ENCODE measurements at places on chromosomes 5 and 9.

GRCh38 chr5:152144556-152144955 lies 219.9 kb upstream of the GLRA1 start:
- no peak for DNase-seq

DNA sequence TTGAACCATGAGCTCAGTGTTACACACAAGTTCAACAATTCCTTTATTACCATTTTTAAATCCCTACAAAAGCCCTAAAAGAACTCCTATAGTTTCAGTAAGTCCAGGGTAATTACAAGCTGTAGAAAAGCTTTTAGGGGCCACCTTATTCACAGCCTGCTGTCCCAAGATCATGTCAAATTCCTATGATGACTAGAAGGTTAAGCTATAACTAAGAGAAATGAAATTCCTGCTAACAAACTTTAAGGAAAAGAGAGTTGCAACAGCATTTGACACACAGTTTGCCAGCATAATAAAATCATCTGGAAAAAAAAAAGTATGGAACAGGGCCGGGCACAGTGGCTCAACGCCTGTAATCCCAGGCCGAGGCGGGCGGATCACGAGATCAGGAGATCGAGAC lies 31.5 kb downstream of the TMEM245 start:
- DNase-seq = no peak

DNA sequence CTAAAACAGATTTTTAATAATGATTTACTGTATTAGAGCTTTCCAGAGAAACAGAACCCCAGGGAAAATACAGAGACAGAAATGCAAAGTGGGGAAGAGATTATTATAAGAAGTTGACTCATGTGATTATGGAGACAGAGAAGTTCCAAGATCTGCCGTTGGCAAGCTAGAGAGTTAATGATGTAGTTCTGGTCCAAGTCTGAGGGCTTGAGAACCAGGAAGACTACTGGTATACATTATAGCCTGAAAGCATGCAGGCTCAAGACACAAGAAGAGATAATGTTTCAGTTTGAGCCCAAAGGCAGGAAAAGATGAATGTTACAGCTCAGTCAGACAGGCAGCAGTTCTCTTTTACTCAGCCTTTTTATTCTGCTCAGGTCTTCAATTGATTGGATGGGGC lies 98.8 kb upstream of the NFIL3 start:
- no peak for DNase-seq

DNA sequence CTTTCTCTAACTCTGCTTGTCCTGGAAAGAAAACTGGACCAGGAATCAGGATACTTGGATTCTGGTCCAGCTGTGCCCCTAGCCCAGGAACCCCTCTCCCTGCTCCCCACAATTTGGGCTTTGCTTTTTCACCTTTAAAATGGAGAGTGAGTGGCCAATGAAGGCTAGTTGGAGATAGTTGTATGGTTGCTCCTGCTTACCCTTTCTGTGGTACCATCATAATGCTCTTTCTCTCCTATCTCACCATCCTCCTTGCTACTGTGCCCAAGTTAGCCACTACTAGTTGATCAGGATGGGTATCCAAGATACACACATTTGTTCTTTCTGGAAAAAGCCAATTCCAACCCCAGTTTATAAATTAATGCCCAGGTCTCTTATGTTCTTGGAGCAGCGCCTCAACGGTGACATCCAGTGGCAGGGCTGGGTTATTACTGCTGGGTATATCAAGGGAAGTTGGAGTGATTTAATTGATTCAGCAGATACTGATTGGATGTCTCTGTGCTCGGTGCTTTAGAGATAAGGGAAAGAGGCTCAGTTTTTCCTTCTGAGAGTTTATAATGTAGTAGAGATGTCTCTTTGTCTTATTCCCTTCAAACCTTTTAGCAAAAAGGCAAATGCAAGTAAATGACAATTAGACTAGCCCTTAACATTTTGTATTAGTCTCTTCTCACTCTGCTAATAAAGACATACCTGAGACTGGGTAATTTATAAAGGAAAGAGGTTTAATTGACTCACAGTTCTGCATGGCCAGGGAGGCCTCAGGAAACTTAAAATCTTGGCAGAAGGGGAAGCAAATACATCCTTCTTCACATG lies 38.5 kb downstream of the FAXDC2 start:
- DNase-seq = peak; percentile 65

GRCh38 chr9:92668746-92669526 lies 995 bp downstream of the IPPK start:
- DNase-seq = peak; percentile 25

DNA sequence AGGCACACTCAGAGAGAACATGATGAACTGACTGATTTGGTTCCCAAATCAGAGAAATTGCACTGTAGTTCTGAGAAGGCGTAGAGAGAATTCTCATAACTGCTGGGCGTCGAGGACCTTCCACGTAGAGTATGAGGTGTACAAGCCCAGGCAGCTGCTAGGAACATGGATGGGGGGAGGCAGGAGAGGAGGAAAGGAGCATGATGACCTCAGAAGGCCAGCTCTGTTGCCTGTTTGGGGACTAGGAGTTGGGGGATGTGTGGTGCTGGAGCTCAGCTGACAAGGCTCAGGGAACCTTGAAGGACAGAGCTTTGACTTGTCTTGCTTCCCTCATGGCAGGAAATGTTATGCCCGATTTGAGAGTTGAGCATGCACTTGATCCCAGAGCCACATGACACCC lies 485.4 kb downstream of the IRX1 start:
- no peak for DNase-seq

GRCh38 chr5:150530951-150531588 lies 23.1 kb downstream of the NDST1 start:
- no peak for DNase-seq

GRCh38 chr5:74916831-74917710 lies 50.9 kb upstream of the FAM169A start:
- no peak for DNase-seq

DNA sequence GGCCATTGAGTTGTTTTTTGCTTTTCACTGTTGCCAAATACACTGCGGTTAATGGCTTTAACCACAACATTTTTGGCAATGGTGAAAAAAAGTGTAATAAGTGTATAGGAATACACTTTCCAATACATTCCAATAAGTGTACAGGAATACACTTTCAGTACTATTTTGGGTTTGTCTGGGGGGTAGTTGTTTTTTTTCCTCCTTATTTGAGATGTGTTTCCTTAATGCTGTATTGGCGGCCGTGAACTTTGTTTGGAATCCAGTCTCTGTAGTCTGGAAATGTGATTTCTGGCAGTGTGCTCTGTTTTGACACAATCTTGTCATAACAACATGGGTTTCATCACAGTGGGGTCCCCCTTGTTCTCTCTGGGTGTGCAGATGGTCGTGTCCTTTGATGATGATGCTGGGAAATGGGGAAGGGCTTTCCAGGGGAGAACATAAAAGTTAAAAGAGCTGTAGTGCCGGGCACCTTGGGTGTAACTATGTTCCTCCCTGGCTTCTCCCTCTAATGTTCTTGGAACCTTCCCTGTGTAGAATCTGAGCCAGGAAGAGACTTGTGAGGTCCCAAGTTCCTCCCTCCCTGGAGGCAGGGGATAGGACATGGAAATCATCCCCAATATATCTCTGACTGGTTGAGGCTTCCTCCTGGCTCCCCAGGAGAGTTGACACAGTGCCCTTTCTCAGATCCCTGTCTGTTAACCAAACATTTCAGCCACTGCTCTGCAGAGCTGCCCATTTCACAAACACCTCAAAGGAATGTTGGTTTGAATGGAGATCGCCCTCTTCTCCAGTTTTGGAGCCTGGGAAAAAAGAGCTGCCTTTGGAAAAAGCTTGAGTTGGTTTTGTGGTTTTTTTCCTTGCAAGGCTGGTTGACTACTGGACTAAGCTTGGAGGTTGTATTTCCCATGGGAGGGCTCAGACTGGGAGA lies 44.8 kb downstream of the RCL1 start:
- DNase-seq = no peak

DNA sequence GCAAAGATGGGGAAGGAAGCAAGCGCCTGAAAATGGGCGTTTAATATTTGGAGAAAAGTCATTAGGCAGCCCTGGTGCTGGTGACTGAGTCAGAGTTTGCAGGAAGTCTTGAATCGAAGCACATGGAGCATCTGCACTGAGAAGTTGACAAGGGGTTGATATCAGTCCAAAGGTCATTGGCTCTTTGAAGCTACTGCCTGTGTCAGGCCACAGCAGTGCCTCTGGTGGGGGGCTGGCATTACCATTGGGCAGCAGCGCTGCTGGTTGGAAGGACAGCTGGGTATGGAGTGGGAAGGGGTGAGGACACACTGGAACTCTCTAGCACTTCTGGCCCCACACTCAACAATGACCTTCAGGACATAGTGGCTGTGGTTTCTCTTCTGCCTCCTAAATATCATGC lies 150.4 kb upstream of the ERCC6L2 start:
- no peak for DNase-seq

GRCh38 chr5:100119903-100120302 lies 415.3 kb upstream of the FAM174A start:
- no peak for DNase-seq

GRCh38 chr9:132591751-132592314 lies 9.4 kb downstream of the BARHL1 start:
- no peak for DNase-seq

- no peak for DNase-seq
These were observed 89.6 kb upstream of the BNC2 start for GRCh38 chr9:16960084-16960483.
